ENCODE measurements at places on chromosomes 7 and 10.

DNA sequence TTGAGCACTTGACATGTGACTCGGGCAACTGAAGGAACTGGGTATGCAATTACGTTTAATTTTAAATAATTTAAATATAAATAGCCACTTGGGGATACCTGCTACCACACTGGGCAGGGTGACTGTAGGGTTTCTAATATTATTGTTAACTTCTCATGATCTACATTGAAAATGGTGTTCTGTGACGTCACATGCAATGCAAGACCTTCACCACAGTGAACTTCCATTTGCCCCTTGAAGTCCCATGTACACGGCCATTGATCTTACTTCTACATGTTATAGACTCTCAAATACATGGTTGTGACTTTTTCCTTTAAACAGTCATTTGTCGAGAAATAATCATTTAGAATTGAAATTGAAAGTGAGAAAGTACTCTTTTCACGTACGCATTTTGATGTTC lies 154.0 kb downstream of the MGMT start:
- no peak for DNase-seq

- DNase-seq = no peak
These were observed 1203.2 kb downstream of the SORCS3 start for GRCh38 chr10:105844241-105844640.

GRCh38 chr10:131201741-131202515 lies 109.6 kb downstream of the TCERG1L start:
- no peak for DNase-seq

- DNase-seq = no peak
These were observed 143.3 kb upstream of the GPR26 start for GRCh38 chr10:123522702-123523312.

GRCh38 chr7:149789101-149789500 lies 15.7 kb upstream of the ZNF467 start:
- DNase-seq = no peak

DNA sequence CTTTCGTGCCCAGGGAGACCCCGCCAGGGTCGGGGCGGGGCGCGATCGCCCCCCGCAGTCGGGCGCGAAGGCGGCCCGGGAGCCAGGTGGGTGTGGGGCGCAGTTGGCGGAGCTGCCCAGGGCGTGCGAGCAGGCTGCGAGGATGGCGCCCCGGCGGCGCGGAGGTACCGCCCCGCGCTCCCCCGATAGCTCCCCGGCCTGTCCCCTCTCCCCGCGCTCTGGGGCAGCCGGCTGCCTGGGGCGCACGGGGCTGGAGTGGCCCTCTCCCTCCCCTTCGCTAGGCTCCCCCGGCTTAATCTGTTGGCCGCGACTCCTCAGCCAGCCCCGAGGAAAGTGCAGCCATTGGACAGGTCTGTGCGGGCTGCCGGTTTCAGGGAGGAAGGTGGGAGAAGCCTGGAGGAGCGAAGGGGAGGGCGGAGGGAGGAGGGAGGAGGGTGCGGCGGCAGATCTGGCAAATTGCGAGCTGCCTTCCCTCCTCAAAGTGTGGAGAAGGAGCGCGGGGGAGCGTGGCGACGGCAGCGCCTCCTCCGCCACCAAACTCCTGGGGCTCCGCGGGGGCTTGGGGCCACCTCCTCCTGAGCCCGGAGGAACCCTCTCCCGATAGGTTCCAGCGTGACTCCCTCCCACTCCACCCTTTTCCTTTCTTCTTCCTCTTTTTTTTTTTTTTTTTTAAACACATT lies 361 bp upstream of the PLXDC2 start:
- DNase-seq = no peak

DNA sequence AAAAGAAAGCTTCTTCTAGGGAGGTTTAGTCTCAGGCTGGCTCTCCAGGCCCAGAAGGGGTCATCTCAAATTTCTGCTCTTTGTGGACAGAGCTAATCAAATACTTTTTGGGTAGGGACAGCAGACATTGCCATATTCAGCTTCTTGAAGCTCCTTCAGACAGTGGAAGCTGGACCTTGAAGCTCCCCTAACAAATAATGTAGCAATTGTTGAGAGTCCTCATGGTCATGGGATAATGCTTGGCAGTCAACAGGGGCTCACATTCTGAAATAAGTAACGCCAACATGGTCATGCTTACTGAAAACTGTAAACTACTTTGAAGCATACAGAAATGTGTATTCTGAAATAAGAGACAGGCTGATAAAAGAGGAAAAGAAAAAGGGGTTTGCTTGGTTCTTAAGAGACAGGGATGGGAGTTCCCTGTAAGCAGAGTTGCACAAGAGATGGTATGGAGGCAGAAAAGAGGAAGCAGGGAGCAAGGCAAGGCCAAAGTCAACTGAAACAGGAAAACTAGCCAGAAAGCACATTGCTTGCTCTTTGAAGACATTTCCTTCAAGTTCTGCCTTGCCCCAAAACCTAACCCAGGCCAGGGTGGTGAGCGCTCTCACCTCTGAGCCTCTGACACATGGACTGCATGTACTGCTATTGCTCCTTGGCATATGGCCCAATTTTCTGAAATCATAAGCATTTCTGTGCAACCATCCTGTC lies 53.1 kb upstream of the KMT2E start:
- no peak for DNase-seq

DNA sequence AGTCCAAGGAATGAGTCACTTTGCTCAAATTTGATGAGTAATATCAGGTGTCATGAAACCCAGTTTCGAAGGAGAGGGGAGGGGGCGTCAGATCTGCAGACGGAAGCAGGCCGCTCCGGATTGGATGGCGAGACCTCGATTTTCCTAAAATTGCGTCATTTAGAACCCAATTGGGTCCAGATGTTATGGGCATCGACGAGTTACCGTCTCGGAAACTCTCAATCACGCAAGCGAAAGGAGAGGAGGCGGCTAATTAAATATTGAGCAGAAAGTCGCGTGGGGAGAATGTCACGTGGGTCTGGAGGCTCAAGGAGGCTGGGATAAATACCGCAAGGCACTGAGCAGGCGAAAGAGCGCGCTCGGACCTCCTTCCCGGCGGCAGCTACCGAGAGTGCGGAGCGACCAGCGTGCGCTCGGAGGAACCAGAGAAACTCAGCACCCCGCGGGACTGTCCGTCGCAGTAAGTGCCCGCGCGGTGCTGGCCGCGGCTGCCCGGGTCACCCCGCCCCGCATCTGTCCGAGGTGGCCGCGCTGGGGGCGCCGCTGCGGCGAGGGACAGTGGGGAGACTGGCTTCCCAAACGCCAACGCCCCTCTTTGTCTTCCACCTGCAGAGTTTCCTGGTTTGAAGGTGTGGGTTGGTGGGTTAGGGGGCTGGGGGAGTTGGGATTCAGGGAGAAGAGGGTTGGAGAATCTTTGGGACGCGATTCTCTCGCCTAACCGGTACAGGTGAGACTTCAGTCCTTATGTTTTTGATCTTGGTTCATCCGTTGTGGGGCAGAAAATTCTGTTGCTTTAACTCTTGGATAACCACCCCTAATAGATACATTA lies at the start of gene TAC1:
TAC1 (plus strand) TSS at position 351 of the 829 bp plus-strand sequence. CDS start 527 bp downstream, outside the sequence.
- no peak for DNase-seq

DNA sequence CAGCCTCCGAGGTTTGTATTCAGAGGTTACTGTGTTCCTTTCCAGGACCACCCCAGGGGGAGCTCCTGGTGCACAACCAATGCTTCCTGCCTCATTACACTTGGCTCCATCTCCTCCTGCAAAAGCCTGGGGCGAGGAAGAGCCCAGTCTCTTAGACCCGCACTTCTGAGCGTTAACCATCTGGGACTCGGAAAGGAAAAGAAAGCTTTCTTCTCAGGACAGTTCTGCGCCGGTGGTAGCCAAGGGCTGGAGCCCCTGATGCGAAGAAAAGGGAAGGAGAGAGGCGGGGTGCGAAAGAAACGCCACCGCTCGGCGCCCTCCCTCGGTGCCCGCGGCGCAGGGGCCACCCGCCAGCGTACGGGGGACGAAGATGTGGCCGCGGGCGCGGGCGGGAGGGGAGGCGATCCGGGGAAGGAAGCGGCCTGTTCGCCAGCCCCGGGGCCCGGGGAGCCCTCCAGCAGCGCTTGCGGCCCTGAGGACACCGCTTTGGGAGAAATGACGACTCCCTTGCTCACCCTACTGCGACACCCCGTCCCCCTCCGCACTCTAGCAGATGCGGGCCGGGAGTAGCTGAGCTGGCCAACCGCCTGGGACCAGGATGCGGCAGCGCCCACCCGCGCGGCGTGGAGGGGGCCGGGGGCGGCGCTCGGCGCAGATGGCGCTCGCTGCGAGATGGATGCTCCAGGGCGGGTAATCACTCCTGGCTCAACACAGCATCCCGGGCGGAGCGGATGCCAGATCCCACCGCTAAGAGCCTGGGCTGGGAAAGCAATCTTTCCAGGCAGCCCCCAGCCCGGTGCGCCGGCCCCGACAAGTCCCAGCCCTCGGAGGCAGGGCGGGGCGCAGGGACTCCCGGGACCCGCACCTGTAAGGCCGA lies 1.3 kb downstream of the NRCAM start:
- no peak for DNase-seq

- no peak for DNase-seq
These were observed 100.6 kb upstream of the SEMA3E start for GRCh38 chr7:83749495-83749894.

GRCh38 chr7:126768836-126769235 lies 483.9 kb downstream of the GRM8 start:
- no peak for DNase-seq

DNA sequence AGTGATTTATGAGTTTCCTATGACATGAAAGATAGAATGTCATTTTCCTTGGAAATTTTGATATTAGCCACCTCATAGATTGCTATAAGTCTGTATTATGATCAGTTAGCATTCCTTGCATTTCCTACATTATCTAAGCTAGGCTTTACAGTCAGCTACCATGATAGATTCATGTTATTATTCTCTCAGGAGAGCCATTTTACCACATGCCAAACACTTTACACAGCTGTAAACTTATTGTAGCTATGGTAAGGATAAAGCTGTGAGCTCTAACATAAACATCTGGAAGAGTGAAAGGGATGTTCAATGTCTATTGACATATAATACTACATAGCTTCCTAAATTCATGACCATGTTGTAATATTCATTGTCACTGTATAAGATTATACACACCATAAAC lies 608.0 kb downstream of the PHTF2 start:
- no peak for DNase-seq

- DNase-seq = no peak
These were observed 92.6 kb downstream of the SPAG6 start for GRCh38 chr10:22437620-22438588.

DNA sequence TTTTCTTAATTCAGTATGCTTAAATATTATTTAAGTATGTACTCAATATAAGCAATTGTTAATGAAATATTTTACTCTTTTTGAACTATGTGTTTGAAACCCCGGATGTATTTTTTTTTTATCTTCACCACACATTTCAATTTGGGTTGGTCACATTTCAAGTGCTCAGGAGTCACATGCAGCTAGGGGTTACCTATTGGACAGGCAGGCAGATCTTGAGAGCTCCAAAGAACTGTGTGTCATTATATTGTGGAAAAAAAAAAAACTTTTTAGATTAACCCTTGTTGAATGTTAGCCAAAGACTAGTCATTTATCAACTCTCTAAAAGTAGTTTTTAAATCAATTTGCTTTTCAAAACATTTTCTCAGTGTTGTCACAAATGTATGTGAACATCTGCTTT lies 37.2 kb downstream of the IKZF1 start:
- no peak for DNase-seq

GRCh38 chr7:101970801-101971200 lies 153.4 kb downstream of the CUX1 start:
- DNase-seq = no peak

GRCh38 chr10:70087616-70088307 lies 35.1 kb downstream of the MACROH2A2 start:
- DNase-seq = no peak

DNA sequence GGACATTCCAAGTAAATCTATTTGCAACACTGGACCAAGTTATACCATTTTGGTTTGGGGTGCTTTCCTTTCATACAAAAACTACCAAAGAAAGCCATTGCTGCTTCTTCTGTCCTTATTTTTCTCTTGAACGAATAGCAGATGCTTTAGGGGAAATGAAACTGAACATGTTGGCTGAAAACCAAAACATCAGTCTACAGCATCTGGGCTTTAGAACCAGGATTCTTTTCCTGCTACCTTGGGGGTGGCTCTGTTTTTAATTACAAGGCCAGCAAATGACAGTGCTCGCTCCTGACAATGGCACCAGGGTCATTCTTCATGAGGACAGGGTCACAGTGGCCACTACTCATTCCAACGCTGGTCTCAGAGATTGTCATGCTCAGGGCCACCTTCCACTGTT lies 80.3 kb downstream of the WDR11 start:
- no peak for DNase-seq

DNA sequence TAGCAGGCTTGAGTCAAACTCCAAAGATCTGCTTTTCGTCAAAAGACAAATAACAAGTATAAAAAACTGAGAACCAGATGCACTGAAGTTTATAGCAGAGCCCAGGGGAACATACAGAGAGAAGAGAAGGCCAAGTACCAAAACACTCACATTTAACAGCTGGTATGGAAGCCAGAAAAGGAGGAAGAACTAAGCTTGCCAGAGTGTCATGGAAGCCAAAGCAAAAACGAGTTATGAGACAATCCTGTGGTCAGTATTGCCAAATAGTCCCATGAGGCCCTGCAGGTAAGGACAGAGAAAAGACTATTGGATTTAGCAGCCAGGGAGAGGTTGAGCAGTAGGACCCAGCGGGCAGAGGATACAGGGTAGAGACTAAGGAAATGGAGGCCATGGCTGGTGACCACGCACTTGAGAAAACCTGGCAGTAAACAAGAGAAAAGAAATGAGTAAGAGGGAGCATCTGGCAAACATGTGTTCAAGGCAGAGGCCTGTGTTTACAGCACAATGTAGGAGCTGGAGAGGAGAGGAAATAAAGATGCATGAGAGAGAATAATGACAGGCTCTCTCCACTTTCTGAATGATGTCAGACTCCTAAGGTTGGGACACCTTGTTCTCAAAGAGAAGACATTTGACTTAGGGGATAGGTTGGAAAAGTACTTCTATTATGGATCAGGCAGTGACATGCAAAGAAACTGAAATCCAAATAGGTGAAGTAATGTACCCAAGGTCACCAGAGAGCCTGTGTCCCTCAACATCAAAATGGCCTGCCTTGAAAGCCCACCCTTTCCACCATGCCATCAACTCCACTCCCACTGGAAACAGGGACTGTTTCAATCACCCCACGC lies 9.1 kb downstream of the CREB3L2 start:
- DNase-seq = no peak

DNA sequence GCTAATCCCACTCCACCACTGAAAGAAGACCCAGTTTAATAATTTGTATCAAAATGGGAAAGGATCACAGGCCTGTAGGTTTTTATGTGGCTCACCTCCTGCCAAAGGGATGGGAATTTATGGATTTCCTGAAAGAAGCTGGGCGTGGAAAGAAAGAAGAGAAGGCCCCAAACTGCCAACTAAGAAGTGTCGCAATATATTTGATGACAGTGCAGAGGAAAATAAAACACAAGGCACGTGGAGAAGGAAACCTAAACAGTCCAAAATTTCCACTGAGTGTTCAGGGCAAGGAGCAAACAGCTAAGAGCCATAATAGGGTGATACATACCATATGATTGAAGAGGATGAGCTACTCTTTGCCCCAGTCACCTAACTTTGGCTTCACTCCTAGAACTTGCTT lies 667.2 kb downstream of the GATA3 start:
- no peak for DNase-seq

DNA sequence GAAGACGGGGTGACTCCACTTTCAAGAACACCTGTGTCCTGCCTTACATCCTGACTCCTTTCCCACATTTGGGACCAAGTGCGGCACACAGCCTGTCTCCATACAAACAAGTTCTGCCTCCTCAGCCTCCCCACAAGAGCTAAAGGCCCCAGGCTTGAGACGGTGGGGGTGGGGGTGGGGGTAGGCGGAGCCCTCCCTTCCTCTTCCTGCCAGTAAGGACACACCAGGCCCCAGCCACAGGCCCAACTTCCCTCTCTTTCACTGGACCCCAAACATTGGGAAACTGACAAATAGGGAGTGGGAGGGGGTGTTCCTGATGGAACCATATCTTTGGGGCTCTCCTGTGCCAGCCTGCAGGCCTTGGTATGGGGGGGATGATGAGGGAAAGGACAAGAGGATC lies 4.6 kb downstream of the CDK5 start:
- no peak for DNase-seq
